ENCODE measurements at places on chromosomes 16 and 17.

- DNase-seq = no peak
Measured at GRCh38 chr16:19366391-19366790, 51.3 kb upstream of the TMC5 start.

DNA sequence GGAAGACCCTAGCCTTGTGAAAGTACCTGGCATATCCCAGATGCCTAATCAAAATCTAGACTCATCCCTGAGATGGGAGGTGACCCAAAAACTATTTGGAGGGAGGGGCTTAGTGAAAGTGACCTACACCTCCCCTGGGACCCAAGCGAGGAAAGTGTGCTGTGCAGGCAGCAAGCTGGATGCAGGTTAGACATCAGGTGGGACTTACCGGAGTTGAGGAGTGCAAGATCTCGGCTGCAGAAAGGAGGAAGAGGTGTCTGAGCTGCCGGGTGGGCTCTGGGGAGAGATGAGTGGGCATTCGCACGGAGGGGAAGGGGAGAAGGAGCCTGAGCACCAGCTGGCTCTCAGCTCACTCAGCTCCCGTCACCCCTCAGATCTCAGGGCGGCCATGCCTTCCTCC lies 10.3 kb upstream of the SBK1 start:
- no peak for DNase-seq

DNA sequence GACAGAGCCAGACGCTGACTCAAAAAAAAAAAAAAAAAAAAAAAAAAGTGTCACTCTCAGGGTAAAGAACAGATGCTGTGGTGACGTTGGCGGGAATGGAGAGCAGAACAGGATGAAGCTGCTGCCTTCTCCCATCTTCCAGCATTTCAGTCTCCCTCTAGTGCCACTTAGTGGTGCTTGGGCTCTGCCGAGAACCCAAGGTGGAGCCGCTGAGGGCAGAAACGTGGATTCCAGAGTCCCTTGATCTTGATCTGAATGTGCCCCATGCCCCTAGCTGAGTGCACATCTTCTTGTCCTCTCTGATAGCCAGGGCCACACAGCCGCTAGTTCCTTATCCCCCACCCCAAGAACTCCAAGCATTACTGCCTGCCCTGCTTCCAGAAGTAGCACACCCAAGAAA lies 43.2 kb upstream of the FA2H start:
- DNase-seq = no peak

DNA sequence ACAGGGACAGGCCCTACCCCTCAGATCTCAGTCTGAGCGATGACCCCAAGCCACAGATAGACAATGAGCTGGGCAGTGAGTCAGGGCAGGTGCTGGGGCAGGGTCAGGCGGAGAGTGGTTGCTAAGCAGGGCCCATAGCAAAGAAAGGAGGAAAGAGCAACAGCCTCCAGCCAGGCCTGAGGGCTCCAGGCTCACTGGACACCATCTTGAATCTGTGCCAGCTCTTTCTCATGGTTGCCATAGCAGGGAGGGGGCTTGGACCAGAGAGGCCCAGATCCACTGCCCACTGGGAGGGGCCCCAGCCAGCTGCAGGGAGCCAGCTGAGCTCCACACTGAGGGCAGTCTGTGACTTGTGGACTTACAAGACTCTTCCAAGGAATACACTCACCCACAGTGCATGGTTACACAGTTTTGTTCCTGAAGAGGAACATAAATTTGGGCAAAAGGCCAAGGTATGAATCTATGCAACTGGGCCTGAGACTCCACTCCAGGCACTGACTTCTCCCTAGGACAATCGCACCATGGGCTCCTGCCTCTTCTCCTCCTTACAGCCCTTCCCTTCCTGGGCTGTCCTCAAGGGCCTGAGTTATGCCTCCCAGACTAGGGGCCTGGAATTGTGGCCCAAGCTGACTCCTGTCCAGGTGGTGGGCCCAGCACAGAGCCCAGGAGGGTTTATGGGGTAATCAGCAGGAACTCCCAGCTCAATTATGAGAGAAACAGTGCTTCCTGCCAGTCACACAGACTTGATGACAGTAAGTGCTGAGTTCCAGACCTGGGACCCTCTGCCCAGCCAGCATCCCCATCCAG lies 59.9 kb downstream of the BEAN1 start:
- no peak for DNase-seq

GRCh38 chr16:2948807-2949704 lies 15.0 kb upstream of the KREMEN2 start:
- DNase-seq = no peak

GRCh38 chr17:28839221-28839620 lies 3.4 kb downstream of the FAM222B start:
- no peak for DNase-seq

- DNase-seq = no peak
Measured at GRCh38 chr16:49103298-49103697, 178.3 kb downstream of the CBLN1 start.

DNA sequence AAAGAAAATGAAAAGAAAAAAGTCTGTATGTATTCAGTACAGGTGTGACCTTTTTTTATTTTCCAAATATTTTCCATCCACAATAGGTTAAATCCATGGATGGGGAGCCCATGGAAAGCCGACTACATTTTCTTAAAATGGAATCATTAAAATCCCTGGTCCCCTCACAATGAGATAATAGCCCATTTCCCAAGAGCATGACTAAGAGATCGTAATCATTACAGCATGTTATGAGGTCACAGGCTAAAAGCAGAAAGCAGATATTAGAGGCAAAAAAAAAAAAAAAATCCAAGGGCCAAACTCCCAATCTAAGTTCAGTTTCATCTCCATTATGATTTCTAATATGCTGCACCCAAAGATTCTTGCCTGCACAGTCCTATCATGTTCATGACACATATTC lies 44.7 kb downstream of the CYTH1 start:
- peak; percentile 53 for DNase-seq

DNA sequence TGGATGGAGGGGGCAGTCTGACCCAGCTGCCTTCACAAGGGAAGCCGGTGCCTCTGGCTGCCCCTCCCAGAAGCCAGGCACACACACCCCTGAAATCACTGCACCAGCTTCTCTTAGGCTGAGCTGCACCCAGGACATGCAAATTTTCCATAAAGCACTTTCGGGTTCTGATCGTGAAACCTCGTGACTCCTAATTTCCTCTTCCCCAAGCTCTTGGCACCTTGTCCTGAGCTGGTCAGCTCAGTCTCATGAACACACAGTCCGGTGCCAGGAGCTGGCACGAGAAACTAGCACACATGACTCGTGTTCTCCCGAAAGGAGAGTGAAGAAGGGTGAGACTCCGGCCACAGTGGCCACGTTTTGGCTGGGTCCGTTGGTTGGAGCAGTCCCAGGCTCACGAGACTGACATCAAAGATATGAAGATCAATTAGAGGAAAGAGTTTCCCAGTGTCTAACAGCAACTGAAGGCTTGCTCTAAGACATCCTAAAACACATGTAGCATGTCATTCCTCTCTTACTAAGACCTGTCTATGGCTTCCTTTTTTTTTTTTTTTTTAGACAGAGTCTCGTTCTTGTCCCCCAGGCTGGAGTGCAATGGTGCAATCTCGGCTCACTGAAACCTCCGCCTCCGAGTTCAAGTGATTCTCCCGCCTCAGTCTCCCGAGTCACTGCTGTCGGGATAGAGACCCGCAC lies 9.2 kb upstream of the ABR start:
- no peak for DNase-seq

DNA sequence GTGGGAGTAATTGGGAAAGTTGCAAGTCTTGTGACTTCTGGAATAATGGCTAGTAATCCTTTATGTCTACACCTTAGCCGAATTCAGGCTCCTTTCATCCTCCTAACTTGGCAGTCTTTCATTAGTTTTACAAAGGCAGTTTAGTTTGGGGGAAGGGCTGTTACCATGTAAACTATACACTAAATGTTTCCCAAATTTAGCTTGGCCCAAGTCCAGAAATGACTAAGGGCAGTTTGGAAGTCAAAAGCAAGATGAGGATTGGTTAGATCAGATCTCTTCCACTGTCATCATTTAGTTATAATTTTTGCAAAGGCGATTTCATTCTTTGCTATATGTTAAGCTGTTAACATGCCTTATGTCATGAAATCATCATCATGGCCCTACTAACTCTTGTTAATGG lies 115.4 kb upstream of the CACNG3 start:
- no peak for DNase-seq

DNA sequence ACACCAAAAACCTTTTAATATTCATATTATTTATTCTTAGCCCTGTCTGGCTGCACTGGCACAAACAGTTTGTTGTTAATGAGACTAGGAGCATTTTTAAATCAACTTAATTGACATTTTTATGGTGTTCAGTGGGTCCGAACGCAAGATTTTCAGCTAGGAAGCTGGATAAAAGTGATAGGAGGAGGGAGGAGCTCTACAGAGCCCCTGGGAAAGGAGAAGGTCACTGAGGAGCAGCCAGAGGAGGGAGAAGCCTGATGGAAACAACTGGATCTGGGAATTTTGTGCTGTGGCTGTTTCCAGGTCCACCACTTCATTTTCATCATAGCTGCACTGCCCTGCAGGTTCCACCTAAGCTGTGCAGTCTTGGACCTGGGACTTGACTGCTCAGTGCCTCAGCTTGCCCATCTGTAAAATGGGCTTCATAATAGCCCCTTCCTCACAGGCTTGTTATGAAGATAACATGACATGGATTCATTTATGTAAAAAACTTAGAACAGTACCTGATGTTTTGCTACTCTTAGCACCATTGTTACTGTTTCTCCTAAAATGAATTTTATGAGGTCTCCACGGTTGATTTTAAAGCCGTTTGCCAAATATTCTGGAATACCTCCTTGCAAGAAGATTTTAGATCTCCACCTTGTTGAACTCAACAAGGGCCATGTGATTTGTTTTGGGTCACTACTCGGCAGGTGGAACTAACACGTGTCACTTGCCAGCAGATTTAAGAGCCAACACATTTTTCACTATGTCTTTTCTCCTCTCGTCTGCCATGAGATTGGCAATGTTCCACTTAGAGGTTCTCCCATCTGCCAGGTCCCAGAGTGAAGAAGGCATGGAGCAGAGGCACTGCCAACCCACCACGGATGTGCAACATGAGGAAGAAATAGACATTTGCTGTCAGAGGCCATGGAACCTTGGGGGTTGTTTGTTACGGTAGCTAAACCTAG lies 18.7 kb upstream of the GRIN2A start:
- no peak for DNase-seq

GRCh38 chr17:47989159-47989558 lies 18.2 kb downstream of the CDK5RAP3 start:
- DNase-seq = no peak

GRCh38 chr17:38456031-38456815 lies 28.0 kb downstream of the ARHGAP23 start:
- DNase-seq = no peak

DNA sequence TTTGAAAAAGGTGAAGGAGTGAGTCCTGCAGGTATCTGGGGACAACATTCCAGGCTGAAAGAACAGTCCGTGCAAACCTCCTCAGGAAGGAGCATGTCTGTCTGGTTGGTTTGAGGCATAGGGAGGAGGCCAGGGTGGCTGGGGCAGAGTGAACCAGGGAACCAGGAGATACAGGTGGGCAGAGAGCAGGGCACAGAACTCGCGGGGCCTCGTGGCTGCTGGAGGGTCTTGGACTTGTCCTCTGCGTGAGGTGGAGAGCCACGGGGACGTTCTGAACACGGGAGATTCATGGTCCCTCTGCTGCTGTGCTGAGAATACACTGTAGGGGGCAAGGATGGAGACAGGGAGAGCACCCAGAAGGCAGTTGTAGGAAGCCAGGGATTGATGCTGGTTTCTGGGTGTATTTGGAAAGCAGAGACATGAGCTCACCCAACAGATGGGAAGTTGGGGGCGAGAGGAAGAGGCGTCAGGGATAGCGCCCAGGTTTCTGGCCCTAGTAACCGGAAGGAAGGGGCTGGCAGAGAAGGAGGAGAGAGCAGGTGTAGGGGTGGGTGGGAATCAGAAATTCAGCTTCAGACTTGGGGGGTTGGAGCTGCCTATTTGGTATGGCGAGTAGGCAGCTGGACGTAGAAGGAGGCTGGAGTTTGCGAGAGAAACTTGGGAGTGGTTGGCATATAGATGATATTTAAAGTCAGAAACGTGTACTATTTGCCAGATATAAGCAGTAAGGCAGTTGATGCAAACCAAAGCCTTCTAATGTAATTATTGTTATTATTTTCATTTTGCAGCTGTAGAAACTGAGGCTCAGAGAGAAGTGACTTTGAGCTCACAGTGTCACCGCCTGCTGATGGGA lies at the start of gene CCL17:
TSS of gene CCL17 (plus strand) at position 803 of the 853 bp plus-strand sequence. CDS start 9,166 bp downstream, outside the sequence.
- DNase-seq = no peak

GRCh38 chr16:57229079-57229478 lies 16.0 kb upstream of the ARL2BP start:
- DNase-seq = no peak

GRCh38 chr16:6846452-6846851 lies 486.2 kb upstream of the RBFOX1 start:
- DNase-seq = no peak

DNA sequence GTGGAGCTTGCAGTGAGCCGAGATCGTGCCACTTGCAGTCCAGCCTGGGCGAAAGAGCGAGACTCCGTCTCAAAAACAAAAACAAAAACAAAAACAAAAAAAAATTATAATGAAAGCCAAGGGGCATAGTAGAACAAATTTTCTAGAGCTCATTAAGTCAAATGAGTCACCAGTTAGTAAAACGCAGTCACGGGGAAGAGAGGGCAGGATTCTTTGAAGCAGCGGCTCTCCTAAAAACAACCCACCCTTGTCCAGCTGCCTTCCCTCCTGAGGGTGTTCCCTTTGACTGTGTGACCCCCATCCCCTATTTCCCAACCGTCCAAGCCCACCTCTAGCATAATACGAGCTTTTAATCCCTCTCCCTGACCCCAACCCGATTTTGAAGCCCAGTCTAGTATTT lies 44.1 kb upstream of the STH start:
- DNase-seq = no peak

DNA sequence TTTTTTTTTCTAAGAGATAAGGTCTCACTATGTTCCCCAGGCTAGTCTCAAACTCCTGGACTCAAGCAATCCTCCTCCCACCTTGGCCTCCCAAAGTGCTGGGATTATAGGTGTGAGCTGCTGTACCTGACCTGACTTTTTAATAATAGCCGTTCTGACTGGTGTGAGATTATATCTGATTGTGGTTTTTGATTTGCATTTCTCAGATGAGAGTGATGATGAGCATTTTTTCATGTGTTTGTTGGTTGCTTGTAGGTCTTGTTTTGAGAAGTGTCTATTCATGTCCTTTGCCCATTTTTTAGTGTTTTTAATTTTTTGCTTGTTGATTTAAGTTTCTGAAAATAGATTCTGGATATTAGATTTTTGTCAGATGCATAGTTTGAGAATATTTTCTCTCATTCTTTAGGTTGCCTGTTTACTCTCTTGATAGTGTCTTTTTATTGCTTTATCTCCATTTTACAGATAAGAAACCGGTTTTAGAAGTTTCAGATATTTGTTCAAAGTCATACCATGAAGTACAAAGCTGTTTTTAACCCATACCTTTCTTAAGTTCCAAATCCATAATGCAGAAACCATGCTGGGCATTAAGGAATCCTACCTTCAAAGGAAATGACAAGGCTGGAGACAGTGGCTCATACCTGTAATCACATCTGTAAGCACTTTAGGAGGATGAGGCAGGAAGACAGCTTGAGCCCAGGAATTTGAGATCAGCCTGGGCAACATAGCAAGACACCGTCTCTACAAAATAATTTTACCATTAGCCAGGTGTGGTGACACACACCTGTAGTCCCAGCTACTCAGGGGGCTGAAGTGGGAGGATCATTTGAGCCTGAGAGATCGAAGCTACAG lies 168.4 kb upstream of the TBX2 start:
- no peak for DNase-seq

- no peak for DNase-seq
Measured at GRCh38 chr17:869086-869485, 86.9 kb downstream of the MRM3 start.

- peak; percentile 88 for DNase-seq
Measured at GRCh38 chr17:28371245-28372202, at the start of gene SARM1. SARM1 (plus strand) TSS chr17:28371694; CDS start chr17:28372033, 339 bp downstream.

- no peak for DNase-seq
Measured at GRCh38 chr17:57459286-57459915, 203.1 kb downstream of the MSI2 start.

GRCh38 chr16:84928679-84929420 lies 82.5 kb downstream of the ZDHHC7 start:
- DNase-seq = no peak
